ENCODE measurements at places on chromosomes 11 and 22. TPM values are rescaled to one million over a fixed set of nuclear protein-coding genes. Genes with fewer than 3 reads are reported as not detected.

GRCh38 chr11:9103542-9104276 is 12.3 kb upstream of the SCUBE2 start:
- H3K36me3 ChIP-seq = no peaks in the 10 kb centered on the region
- no peaks in the 10 kb centered on the region for H3K4me1 ChIP-seq
- DNase-seq = no peak
- no peaks in the 10 kb centered on the region for H3K27me3 ChIP-seq
- no peak overlapping the region for H3K27ac ChIP-seq
- no peak overlapping the region for H3K4me3 ChIP-seq

DNA sequence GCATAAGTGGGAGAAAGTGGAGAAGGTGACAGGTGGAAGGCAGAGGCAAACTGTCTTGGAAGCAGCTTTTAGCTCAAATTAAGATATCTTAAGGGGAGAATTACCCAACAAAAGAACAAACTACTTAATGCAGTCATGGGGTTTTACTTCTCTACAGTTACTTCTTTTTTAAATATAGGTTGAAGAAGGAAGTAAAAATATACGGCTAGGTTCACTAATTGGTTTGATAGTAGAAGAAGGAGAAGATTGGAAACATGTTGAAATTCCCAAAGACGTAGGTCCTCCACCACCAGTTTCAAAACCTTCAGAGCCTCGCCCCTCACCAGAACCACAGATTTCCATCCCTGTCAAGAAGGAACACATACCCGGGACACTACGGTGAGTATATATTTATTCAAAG is 40.8 kb downstream of the PDHX start:
- H3K36me3 ChIP-seq = peaks cover 17% of the 10 kb centered on the region
- H3K4me3 ChIP-seq = no peak overlapping the region
- DNase-seq = no peak
- H3K4me1 ChIP-seq = peaks cover 23% of the 10 kb centered on the region
- H3K27ac ChIP-seq = no peak overlapping the region

DNA sequence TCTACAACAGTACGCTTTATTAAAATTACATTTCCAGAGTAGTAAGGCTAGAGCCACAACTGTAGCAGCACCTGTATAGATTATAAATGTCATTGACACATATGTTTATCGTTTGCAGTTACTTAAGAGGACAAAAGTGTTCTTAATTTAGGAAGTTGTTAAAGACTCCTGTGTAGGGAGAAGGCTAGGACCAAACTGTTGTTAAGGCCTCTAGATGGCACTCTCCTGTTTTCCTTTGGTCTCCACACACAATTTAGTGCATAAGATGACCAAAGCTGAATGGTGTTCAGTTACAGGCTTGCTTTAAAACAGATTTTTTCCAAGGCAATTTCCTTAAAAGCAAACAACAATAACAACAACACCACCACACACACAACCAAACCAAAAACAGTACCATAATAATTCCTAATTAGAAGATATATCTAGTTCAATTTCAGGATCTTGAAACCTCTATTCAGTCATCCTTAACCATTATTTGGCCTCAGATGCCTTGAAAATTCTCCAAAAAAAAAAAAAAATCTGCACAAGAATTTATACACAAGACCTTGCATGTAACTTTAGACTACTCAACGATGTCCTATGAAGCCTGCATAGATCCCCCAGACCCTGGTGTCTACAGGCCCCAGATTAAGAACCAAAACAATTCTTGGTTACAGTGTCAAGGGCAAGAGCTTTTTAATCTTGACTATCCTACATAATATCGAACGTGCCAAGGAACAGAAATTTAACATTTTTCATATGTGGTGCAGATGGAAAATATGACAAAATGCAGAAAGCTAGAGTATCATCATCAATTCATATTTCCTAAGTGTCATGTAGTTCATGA is 42.6 kb upstream of the APOA1 start:
- H3K27ac ChIP-seq = no peak overlapping the region
- no peak for DNase-seq
- H3K36me3 ChIP-seq = peaks cover 5% of the 10 kb centered on the region
- H3K4me3 ChIP-seq = no peak overlapping the region

GRCh38 chr22:28992565-28993356 is 68.9 kb downstream of the C22orf31 start:
- peaks cover 7% of the 10 kb centered on the region for H3K4me1 ChIP-seq
- no peaks in the 10 kb centered on the region for H3K27me3 ChIP-seq
- no peak overlapping the region for H3K4me3 ChIP-seq
- no peak for DNase-seq
- H3K36me3 ChIP-seq = peaks cover 8% of the 10 kb centered on the region

The KCNJ11 gene
- not detected for total RNA-seq

GRCh38 chr22:28116219-28116673 is 197.2 kb upstream of the PITPNB start:
- no peaks in the 10 kb centered on the region for H3K27me3 ChIP-seq
- no peaks in the 10 kb centered on the region for H3K36me3 ChIP-seq
- no peak overlapping the region for H3K4me3 ChIP-seq
- DNase-seq = no peak

The SYTL2 gene
- total RNA-seq = 4.0 TPM

DNA sequence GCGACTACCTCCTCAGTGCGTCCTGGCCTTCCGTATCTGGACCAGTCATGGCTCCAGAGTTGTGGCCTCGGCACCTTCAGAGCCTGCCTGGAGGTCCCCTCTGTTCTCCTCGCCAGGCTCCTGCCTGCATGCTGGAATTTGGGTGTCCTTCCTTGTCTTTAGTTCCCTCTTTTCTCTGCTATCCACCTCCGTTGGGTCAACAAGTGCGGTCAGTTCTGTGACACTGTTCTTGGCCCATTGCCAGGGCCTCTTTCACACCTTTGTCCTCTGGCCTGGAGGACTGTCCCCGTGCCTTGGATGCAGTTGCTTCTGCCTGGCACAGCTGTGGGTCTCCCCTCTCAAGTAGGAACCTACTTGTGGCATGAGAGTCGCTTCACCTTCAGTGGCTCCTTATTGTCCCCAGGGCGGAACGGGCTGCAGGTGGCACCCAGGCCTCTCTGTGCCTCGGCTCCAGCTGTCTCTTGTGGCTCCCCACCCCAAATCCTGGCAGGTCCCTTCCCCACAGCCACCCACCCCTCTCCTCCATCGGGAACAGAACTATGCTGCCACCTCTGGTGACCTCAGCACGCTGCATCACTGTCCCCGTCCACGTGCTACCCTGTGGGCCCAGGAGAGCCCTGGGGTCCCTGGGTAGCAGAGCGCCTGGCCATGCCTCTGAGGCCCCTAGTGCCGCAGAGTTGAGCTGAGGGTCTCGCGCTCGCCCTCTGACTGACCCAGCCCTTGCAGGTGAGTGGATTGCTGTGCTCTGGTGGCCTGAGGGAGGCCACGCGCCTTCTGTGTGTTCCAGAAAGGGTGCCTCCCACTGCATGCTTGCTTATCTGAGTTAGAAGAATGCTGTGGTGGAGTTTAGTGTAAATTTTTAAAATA is 4.7 kb downstream of the DGCR8 start:
- H3K36me3 ChIP-seq = peaks cover 33% of the 10 kb centered on the region
- H3K27ac ChIP-seq = peak overlapping the region; percentile 37
- peaks cover 43% of the 10 kb centered on the region for H3K4me1 ChIP-seq
- H3K27me3 ChIP-seq = no peaks in the 10 kb centered on the region

The OR5D18 gene
- total RNA-seq = not detected

Data from osteocyte (in vitro differentiated cells).